ENCODE measurements at places on chromosomes 5 and 9.

- no peak for DNase-seq
Observed at GRCh38 chr5:55441107-55441771, 93.5 kb downstream of the PLPP1 start.

- no peak for DNase-seq
Observed at GRCh38 chr9:93129286-93129685, 4.8 kb downstream of the NINJ1 start.

GRCh38 chr5:38468978-38469706 lies 87.3 kb downstream of the LIFR start:
- no peak for DNase-seq

DNA sequence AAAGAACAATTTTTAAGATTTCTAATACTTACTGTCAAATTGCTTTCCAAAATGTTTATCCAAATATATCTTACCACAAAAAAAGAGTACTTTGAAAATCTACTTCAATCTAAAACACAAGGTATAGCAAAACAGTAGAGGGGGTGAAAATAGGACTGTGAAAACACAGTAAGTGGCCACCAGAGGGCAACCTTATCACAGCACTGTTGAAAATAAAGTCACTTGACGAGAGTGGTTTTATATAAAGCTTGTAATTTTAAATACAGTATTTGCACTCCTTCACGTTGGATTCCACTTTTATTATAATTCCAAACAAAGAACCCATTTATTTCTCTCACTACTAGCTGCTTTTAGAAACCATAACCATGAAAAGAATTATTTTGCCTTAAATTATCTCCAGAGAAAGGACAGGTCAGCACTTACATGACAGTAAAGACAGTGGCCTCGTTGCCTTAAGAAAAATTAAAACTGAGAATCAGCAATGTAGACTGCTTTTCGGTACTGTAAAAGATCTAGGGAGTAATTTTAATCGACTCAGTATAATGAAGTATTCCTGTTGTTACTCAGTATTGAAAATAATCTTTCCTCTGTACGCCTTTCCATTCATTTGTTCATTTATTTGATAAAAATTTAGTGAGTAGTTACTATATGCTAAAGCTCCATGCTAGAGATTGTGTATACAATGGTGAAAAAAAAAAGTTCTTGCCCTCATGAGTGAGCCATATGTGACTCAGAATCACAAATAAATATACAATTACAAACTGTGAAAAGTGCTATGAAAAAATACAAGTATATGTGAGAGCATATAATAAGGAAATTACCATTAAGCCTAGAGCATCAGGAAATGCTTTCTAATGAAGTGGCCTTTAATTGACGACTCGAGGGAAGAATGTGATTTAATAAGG lies 40.0 kb upstream of the CDK5RAP2 start:
- DNase-seq = peak; percentile 30

DNA sequence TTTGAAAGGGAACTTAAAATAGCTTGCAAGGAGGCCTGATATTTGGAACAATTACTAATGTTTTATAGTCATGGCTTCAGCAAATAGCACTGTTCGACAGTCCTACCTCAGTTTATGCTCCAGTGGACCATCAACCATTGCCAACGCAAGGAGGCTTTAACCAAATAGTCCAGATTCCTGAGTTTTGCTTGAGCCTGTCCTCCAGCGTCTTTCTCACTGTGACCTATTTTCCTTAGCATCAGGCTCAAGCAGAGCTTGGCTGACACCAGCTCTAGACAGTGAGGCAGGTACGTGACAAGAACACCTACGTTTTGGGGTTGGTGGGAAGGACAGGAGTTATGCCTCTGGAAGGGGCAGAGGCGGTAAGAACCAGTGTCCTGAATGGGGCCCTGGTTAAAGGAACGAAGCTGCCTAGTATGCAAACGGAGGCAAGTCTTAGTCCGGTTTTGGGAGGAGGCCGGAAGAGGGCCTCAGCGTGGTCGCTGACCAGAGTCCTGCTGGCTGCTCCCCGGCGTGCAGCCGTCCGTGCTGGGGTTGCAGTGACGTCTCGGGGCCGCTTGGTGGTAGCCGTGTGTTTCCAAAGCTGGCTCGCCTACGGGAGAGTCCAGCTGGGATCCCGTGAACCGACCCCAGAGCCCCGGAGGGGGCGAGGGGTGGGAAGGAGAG lies 998 bp upstream of the FGF18 start:
- peak; percentile 29 for DNase-seq

DNA sequence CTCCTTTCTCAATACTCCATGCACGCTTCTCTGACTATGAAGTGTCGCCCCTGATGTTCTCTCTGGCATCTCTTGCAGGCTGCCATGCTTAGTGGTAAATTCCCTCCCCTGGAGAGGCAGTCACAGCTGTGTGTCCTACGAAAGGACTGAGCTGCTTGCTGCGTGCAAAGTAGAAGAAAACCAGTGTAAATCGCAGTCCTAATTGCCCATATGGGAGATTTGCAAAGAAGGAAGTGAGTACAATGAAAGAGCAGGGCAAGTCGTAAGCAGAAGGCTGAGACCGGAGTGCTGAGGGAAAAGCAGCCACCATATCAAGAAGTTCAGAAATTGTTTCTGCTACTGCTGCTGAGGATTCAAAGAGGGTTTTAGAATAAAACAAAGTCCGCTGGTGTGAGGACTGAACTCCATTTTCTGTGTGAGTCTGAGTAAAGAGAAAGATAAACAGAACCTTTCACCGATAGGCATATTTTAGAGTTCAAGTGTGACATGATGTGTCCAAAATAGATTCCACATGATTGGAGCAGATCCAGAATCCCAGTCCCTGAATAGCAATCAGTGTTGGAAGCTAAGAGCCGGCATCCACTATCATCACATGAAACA lies 507.8 kb upstream of the MPDZ start:
- DNase-seq = no peak

GRCh38 chr5:132430746-132431145 lies 59.8 kb downstream of the IRF1 start:
- DNase-seq = no peak

DNA sequence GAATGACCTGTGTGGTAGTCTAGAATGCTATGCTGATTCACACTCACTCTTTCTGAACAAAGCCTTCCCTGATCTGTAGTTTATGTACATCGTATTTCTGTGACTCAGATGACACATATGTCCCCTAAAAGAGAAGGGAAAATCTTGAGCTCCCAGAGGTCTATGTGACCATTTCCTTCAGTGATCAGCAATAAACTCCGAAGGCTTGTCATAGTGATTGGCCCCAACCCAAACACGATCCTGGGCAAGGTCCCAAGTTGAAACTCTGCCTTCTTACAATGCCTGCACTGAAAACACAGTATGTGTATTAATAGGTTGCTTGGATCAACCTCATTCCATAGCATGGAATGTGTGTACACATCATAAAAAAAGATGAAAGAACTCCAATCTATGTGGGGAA lies 685.8 kb downstream of the MAT2B start:
- no peak for DNase-seq

DNA sequence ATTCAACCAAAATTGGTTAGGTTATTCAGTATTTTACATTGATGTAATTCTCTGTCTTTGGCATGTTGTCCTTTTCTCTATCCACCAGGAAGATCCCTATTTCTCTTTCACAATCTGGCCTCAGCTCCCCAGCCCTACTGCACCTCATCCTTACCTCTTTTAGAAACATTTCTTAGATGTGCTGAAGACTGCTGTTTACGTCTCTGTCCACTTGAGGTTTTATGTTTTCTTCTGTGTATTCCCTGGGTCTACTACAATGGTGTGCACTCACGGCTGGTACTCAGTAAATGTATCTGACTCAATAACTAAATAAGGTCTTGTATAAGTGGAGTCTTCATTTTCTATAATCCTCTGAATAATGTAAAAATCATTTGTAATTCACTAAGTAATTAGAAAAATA lies 822.7 kb downstream of the DTWD2 start:
- no peak for DNase-seq

DNA sequence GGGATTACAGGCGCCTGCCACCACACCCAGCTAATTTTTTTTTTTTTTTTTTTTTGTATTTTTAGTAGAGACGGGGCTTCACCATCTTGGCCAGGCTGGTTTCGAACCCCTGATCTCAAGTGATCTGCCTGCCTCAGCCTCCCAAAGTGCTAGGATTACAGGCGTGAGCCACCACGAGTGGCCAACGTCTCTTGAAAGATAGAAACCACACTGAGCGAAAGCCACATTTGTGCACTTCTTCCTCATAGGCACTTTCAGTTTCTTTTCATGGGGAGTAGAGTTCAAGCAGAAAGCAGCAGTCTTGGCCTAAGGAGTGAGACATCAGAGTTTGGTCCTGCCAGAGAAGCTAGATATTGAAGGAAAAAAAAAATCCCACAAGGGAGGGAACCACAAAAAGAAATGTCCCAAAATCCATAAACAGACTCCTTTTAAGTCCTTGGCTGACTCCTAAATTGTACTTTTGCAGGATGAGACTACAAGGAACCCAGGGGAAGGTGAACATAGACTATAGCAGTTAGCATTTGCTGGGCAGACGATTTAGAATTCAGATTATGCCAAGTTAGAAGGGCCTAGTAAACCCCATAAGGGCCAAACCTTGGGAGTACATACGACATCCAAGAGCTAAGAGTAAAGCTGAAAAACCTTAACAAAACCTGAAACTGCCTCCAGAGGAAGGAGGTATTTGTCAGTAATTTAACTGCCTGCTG lies 43.9 kb upstream of the GLIPR2 start:
- DNase-seq = peak; percentile 2

GRCh38 chr5:149036970-149037369 lies 25.9 kb downstream of the SH3TC2 start:
- no peak for DNase-seq

GRCh38 chr9:71765693-71766092 lies 2.6 kb downstream of the CEMIP2 start:
- DNase-seq = no peak

- DNase-seq = no peak
Observed at GRCh38 chr5:22780756-22781155, 72.4 kb downstream of the CDH12 start.

GRCh38 chr5:10828241-10828640 lies 67.2 kb upstream of the DAP start:
- DNase-seq = no peak

DNA sequence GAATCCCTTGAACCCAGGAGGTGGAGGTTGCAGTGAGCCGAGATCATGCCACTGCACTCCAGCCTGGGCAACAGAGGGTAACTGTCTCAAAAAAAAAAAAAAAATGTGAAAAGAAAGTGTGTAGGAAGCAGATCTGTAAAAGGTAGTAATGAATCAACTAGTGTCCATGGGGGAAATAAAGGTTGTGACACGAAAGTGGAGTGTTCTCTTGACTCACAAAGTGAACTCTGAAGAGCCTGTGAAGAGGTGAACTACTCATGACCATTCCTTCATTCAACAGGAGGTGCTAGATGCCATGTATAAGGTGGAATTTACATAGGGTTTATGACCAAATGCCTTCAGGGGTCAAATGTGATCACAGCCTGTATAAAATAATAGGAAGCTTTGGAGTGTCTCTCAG lies 12.8 kb downstream of the IQGAP2 start:
- DNase-seq = no peak

GRCh38 chr5:140295414-140295813 lies 7.5 kb downstream of the PFDN1 start:
- DNase-seq = peak; percentile 4

GRCh38 chr5:149665416-149666175 lies 64.5 kb upstream of the PPARGC1B start:
- no peak for DNase-seq

GRCh38 chr5:76125346-76125745 lies 42.2 kb downstream of the SV2C start:
- DNase-seq = no peak

DNA sequence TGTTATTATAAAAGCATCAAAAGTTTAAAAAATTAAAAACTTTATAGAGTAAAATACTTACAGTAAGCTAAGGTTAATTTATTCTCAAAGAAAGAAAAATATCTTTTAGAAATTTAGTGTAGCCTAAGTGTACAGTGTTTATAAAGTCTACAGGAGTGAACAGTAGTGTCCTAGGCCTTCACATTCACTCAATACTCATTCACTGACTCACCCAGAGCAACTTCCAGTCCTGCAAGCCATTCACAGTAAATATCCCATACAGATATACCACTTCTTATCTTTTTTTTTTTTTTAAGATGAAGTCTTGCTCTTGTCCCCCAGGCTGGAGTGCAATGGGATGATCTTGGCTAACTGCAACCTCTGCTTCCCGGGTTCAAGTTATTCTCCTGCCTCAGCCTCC lies 73.1 kb upstream of the FST start:
- DNase-seq = no peak
